LNCaP clone FGC (cell line): ENCODE measurements at places on chromosomes 6 and 20.

- no peak for DNase-seq
Observed at GRCh38 chr6:73680289-73680918, 15.6 kb upstream of the CD109 start.

DNA sequence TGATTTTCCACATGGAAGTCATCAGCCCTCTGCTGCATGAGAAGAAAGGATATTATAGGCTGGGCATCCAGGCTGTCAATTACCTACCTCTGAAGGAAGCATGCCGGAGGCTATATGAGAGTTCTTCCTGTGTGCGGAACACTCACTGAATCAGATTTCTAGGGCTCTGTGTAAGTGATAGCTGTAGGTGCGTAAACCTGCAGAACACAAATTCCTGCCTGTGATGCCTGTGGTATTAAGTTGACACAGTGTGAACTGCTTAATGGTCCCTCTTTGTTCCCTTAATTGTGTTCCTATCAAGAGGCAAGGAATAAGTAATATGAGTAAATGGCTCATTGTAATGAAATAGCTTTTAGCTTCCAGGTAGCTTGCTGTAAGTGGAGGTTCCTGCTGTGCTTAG, 103.3 kb downstream of the ANKS1A start:
- no peak for DNase-seq

DNA sequence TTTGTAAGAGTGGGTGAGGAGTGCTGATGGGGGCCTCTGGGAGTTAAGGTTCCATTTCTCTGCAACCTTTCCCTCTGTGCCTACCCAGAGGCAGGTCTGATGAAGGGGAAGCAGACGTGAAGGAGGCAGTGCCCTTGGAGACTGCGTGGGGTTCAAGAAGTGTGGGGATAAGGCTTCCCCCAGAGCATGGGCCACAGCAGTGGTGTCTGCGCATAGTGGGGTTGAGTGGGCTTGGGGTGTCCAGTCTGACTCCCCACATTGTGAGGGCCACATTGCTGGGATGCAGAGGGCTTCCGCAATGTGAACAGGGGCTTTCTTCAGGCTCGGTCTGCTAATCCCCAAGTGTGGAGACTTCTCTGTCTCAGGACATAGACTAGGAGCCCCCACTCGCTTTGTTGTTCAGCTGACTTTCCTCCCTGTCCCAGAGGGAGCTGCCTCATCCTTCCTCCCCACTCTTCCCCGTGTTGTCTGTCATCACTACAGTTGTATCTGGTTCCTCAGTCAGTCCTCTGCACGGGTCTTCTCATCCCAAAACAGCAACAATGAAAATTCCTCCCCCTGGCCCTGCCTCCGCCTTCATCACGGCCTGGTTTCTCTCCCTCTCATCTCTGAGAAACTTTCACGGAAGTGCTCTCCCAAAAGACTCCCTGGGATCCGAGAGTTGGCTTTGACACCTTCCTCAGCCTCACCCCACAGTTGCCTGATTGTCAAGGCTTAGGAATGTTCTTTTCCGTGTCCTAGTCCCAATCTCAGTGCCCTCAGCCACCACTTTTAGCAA, 2.8 kb downstream of the EBF4 start:
- no peak for DNase-seq

DNA sequence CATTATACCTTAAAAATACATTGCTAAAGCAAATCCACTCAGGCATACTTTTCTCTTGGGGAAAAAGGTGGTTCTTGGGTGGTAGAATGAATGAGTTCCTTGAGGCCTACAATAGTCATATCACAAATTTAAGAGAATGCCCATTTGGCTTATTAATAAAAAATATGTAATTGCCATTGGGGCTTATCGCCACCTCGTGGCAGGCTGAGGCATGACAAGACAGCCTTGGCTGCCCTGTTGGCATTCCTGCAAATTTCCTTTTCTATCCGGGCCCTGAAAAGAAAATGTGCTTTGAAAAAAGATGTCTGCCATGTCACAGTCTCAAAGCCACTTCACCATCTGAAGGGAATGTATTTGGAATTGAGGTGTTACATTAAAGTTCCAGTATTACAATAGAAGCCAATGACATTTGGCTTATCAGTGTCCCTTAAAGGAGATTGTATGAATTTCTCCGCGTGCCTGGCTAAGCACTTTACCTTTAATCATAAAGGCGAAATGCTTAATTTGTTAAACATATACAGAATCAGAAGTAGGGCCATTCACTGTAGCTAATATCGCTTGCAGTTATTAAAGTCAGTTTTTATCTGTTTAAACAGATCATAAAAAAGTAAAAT, 188.3 kb upstream of the ZFP64 start:
- no peak for DNase-seq

- DNase-seq, result no peak
Observed at GRCh38 chr6:43695967-43696291, 8.3 kb upstream of the MRPS18A start.

DNA sequence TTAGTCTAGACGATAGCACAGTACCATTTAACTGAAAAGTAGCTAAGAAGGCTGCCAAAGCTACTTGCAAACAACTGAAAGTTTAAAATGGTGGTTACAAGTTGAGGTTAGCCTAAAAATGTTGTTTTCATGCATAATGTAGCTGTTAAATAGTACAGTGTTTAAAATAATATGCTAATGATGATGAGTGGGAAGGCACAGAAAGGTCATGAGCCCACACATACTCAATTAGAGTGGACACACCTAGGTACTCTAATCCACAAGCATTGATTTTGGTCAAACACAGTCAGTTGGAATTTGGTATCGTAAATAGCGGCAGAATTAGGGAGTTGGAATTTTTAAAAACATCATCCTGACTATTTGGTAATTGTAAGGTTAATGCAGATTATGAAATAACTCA, 7.0 kb downstream of the TXLNB start:
- no peak for DNase-seq

- DNase-seq, result no peak
Observed at GRCh38 chr20:17627101-17627955, 54.7 kb downstream of the RRBP1 start.

DNA sequence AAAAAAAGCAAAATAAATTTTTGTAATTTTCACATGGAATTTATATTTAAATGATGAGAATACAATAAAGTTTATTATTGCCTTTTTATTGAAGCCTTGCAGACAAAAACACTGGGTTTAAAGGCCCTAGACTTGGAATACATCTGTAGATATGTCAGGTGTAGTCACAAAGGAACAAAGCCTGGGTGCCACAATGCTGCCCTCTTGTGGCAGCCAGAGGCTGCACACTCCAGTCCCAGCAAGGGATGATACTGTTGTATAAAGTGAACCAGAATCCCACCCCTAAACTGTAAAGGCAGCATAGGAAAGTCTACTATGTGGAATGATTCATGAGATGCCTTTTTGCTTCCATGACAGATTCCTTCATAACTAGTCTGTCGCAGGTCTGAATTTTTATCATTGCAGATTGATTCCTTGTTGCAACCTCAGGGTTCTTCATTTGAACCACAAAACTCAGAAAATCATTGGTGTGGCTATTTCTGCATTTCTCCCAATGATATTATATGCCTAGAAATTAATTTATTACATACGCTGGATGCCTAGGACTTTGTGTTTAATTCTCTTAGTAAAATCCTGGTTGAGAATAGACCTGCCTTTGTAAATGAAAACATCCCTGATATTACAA, 37.0 kb downstream of the MAK start:
- DNase-seq, result peak; percentile 30

DNA sequence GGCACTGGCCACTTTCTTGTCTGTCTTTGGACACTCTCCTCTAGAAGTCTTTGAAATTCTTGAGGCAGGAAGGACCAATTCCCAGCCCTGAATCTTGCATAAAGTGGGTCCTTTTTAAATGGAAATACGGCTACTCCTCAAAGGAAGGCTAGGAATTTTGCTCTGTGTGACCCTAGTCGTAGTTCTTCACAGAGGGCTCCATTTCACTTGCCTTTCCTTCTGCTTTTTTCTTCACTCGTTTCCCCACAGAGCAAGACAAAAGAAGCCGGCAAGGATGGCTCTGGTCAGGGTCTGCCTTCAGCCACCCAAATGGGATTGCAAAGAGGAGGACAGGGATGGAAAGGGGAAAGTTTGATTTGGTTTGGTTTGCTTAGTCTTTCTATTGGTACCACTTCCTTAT, 25.8 kb downstream of the HLA-E start:
- DNase-seq, result no peak

GRCh38 chr6:145815309-145816274, 997 bp upstream of the FBXO30 start:
- no peak for DNase-seq

DNA sequence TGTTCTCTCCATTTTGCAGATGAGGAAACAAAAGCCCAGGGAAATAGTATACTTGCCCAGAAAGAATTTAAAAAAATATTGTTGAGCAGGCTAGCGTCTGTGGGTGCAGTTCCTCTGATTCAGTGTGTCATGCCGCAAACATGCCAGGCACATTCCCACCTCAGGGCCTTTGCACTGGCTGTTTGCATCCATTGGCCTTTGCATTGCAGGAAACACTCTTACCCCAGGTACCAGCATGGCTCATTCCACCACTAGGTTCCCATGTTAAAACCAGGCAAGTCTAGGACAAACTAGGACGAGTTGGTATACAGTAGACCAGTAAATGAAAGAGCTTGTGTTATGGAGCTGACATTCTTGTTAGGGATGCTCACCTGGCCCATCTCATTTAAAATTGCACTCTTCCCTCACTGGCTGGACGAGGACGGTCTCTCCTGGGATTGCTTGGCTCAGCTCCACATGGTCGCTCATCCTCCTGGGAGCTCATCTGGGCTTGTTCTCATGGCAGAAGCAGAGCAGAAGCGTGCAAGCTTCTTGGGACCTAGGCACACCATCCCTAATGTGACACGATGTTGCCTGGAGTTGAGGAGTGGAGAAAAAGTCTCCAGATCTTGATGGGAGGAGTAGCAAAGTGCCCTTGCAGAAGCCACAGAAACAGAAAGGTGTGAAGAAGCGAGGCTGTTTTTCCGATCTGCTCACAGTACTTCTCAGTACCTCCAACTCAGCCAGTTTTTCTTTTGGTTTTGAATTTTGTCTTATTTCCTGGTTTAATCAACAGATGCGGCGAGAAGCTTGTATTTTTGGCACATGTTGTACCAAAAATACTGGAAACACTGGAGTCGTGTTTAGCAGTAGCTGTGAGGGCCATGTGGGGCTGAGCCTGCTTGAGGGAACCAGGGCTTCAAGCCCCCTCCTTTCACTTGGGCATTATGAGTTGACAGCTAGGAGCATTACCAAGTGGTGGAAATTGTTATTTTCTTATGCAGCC, 13.9 kb downstream of the ZNF831 start:
- no peak for DNase-seq

GRCh38 chr6:11947063-11947462, 65.0 kb upstream of the HIVEP1 start:
- DNase-seq, result no peak

DNA sequence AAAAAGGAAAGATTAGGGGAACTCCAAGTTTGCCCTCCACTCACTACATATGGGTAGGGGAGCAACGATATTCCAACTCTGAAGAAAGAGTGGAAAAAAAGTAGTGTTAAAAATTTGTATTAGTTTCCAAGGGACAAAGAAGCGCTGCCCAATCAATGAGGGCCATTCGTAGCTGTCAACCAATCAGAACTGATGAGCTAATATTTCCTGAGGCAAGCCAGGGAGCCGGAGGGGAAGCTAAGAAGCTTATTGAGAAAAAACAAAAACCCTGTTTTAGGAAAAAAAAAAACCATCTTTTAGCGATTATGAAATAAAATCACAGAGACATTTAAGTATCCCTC, 59.5 kb downstream of the TRIM38 start:
- peak; percentile 57 for DNase-seq

GRCh38 chr6:84228198-84228543, 728 bp upstream of the CEP162 start:
- no peak for DNase-seq

DNA sequence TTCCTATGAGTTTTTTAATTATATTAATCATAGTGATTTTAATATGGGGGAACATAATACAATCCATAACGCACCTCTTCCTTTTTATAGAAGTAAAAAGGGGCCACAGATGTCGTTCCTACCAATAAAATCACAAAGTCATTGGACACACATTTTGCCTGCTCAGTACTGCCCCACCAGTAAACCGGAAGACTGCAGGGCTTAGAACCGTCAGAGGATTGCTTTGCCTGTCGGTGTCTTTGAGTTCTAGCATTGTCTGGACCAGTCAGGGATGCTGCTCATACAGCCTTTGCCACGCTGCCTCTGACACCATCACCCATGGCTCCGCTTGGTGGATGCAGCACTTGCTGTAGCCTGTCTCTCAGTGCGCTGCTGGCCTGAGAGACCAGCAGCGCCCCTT, 853.6 kb downstream of the C6orf118 start:
- no peak for DNase-seq
